Stimulated activated CD8-positive, alpha-beta memory T cell treated with anti-CD3 and anti-CD28 coated beads, Interleukin-7, amount 100 ng/mL, for 1 hour (primary cell): ENCODE measurements at places on chromosomes 6 and 20.

DNA sequence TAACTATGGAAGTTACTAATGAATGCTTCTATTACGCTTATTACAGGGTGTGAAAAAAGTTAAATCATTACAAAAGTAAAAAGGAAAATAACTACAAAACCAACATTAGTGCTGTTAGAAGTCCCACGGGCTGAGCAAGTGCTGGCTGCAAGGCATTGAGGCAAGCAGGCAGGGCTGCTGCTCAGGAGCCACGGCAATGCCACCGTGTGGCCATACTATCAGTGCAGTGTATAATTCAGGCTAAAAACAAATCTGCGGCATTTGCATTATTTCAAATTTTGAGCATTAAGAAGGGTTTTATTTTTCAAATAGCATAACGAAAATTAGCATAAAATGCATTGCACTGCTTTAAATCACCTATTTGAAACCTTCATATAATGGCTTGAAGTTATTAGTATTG lies 17.1 kb downstream of the IFNGR1 start:
- DNase-seq, result no peak

DNA sequence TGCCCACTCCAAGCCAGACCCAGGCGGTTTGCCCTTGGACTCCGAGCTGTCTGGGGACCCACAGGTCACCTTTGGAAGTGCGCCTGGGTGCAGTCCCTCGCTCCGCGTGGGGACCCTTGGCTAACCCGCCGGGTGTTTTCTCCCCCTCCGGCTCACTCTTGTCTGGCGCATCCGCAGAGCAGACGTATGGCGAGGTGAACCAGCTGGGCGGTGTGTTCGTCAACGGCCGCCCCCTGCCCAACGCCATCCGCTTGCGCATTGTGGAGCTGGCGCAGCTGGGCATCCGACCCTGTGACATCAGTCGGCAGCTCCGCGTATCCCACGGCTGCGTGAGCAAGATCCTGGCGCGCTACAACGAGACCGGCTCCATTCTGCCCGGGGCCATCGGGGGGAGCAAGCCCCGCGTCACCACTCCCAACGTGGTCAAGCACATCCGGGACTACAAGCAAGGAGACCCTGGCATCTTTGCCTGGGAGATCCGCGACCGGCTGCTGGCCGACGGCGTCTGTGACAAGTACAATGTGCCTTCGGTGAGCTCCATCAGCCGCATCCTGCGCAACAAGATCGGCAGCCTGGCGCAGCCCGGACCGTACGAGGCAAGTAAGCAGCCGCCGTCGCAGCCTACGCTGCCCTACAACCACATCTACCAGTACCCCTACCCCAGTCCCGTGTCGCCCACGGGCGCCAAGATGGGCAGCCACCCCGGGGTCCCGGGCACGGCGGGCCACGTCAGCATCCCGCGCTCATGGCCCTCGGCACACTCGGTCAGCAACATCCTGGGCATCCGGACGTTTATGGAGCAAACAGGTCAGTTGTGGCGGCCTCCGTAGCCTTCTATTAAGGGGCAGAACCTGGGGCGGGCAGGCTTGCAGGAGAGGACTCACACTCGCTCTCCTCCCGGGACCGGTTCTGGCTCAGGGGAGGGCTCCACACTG lies 1.1 kb downstream of the PAX1 start:
- DNase-seq, result no peak

DNA sequence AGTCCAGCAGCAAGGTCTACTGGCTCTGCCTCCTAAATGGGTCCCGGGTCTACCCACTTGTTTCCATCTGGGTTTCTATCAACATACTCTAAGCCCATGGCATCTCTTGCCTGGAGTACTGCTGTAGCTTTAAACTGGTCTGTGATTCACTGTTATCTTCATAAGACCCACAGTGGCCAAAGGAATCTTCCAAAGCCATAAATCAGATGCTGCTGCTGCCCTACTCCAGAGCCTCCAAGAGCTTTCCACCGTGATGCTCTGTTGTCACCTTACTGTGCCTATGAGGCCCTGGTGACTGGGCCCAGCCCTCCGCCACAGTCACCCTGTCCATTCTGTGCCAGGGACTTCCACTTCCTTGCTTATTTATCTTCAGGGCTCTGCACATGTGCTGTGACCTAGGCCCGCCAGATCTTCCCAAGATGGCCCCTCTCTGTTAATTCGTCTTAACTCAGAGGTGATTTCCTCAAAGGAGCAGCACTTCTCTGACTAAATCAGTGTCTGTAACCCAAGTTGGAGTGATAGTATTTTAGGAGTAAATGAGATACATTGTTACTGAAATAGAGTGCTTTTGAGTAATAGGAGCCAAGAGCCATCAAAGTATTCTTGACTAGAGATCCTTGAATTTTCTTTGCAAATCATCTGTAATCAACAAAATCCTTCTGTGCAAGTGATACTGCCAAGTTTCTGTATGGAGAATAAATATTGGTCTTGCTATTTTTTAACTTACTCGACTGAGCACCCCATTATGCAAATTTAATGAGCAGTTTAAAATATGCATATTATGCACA lies 102.5 kb downstream of the PPP1R14C start:
- no peak for DNase-seq

DNA sequence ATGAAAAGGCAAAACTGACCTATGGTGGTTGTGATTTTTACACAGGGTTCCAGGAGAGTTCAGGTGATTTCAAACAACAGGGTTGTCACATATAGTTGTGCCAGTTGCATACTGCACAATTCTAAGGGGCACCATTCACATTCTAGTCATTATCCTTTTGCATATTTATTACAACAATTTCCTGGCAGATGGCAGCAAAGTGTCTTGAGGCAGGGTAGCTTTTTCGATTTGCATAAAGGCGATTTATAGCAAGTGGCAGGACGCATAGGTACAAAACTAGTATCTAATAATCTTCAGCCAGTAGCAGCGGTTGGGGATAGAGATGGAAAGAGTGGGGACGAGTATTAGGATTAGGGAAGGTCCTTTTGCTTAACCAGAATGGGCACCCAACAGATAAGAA lies 46.5 kb upstream of the TRAF3IP2 start:
- no peak for DNase-seq

DNA sequence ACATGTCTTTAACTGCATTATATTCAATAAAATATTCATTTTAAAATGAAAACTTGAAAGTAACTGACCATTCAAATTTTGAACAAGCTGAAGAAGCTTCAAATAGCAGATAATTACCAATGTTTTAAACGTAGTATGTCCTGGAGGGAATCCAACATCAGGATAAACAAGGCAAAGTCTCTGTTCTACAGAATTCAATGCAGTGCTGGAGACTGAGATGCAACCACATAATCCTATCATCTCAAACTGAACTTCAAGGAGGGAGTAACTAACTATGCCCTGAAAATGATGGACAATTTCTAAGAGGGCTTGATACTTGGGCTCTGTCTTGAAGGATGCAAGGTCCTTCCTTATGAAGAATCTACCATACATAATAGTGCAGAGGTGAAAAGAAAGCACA lies 100.7 kb downstream of the PRKN start:
- no peak for DNase-seq

DNA sequence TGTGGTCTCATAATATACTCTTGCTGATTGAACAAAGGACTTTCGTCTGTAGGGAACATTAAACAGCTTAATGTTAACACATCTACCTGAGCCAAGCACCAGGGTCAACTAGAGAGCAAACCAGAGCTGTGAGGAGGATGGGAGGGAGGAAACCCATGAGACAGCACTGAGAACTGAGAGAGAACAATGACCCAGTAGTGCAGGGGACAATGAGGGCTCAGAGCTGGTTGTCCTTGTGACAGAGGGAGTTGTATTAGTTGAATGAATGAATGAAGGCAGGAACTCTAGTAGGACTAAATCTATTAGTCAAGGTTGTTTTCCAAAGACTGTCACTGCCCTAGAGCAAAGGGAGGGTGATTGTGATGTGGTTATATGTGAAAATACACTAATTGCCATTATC lies 28.2 kb upstream of the GSTA4 start:
- no peak for DNase-seq

- no peak for DNase-seq
Measured at GRCh38 chr6:104771258-104771832, 88.4 kb downstream of the HACE1 start.

DNA sequence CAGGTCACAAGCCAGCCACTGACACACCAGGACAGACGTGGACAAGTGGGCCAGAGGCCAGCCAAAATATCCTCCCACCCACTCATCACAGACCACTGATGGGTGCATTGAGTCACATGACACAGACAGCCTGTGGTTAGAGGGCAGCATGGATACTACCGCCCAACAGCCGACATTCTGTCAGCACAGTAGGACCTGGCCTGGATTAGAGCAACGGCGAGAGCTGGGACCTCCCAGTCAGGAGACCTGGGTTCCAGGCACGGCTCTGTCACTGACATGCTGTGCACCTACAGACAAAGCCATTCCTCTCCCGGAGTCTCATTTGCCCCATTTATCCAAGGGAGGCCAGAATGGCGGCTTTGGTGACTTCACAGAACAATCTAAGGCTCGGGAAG lies 8.0 kb downstream of the ZNF335 start:
- no peak for DNase-seq

DNA sequence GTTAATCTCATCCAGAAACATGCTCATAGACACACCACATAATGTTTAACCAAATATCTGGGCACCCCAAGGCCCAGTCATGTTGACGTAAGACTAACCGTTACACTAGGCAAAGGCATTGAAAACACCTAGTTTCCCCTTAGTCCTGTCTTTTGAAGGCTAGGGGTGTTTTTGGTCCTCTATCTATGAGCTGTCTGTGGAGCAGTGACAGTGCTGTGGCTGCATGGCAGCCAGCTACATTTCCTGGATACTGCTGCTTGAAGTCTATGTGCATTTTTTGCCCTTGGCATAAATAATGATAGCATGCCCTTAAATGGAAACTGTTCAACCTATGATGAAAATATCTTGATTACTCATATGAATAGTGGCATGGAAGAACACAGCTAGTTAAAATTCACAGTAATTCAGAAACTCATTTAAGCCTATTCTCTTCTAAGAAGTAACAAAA lies 18.6 kb downstream of the FARS2 start:
- no peak for DNase-seq

- no peak for DNase-seq
Measured at GRCh38 chr6:498795-499231, 107.3 kb downstream of the IRF4 start.

GRCh38 chr6:53939830-53940229 lies 145.0 kb downstream of the LRRC1 start:
- no peak for DNase-seq

DNA sequence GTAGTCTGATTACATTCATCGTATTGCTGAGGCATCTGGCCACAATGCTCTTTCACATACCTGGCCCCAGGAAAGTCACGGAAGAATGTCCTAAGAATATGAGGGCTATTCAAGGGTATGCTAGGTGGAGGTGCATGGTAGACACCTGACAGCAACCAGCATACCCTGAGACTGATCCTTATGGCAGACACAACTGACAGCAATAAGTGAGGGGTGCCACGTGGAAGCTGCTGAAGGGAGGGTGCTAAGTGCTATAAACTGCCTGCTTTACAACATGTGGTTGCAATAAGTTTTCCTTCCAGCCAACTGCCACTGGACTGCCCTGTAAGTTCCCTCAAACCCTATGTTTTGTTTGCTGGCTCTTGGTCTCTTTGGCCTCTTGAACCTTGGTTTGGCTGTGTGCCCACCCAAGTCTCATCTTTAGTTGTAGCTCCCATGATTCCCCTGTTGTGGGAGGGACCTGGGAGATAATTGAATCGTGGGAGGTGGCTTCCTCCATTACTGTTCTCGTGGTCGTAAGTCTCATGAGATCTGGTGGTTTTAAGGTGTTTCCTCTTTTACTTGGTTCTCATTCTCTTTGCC lies 201.3 kb upstream of the MOCS1 start:
- DNase-seq, result no peak

DNA sequence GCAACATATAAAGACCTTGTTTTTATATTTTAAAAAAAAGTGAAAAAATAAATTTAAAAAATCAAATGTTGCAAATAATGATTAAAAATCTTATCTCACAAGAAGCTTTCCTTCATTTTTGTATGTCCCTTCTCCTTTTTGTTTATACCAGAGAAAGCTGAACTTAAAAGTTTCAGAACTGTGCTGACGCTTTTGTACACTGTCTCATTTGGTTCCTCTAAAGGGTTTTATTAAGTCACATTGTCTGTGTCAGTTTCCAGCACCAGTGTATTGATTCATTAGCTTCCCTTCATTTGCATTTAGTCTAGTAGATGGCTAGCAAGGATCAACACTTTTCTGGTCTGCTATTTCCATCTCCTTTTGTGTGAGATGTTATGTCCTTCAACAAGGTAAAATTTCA lies 6.7 kb downstream of the PCED1A start:
- no peak for DNase-seq

DNA sequence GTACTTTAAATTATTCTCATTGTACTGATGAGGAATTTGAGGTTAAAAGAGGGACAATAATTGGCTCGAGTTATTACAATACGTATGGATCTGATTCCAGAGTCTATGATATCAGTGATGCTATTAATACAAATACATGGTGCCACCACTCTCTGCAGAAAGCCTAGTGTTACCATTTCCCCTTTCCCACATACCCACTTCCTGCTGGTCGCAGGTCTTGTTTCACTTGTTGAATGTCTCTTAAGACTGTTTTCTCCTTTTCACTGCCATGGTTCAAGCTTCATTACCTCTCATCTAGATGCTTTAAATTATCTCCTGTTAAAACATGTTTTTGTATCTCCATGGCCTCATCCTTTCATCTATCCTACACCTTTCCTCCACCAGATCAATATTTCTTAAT lies 62.0 kb downstream of the FHL5 start:
- DNase-seq, result no peak

GRCh38 chr20:42559665-42560064 lies 630.0 kb downstream of the PTPRT start:
- no peak for DNase-seq
